Activated naive CD4-positive, alpha-beta T cell (primary cell): ENCODE measurements at places on chromosomes 5 and 9.

GRCh38 chr9:76561050-76561713 lies 102.2 kb downstream of the GCNT1 start:
- DNase-seq, result no peak

DNA sequence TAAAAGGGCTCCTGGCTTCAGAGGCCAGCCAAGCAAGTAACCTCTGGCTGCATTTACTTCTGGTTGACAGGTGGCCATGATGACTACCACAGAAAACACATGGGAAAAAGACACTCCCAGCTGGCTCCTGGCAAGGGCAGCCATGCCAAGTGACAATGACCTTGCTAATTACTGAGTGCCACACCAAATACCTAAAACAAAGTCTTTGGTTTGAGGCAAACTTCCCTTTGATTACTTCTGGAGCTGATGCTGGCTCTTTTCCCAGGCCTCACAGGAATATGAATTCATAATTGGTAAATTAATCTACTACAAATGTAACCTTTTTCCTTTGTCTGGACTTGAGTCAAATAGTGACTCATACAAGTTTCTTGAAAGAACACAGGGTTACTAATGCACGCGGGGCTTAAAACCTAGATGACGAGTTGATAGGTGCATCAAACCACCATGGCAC lies 61.0 kb downstream of the LPAR1 start:
- DNase-seq, result no peak

- no peak for DNase-seq
These were observed 728.4 kb downstream of the MAT2B start for GRCh38 chr5:164233791-164234190.

GRCh38 chr5:135951257-135951656 lies 3.5 kb downstream of the LECT2 start:
- DNase-seq, result no peak

DNA sequence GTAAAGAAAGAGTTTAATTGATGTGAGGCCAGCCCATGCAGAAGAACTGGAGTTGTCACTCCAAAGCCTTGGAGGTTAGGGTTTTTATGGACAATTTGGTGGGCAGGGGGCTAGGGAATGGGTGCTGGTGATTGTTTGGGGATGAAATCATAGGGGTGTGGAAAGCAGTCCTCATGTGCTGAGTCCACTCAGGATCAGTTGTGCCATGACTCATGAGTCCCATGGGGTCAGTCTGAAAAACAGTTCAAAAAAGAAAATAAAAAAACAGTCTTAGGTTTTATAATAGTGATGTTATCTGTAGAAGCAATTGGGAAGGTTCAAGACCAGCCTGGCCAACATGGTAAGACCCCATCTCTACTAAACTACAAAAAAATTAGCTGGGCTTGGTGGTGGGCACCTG lies 162.3 kb downstream of the KDM4C start:
- DNase-seq, result no peak

GRCh38 chr9:121281614-121282276 lies 13.8 kb downstream of the GSN start:
- no peak for DNase-seq

- no peak for DNase-seq
These were observed 34.9 kb upstream of the SYNPO start for GRCh38 chr5:150605546-150605945.

- DNase-seq, result no peak
These were observed 165.7 kb downstream of the PSAT1 start for GRCh38 chr9:78462611-78463010.

- DNase-seq, result no peak
These were observed 310.5 kb downstream of the CETN3 start for GRCh38 chr5:90099099-90099498.

DNA sequence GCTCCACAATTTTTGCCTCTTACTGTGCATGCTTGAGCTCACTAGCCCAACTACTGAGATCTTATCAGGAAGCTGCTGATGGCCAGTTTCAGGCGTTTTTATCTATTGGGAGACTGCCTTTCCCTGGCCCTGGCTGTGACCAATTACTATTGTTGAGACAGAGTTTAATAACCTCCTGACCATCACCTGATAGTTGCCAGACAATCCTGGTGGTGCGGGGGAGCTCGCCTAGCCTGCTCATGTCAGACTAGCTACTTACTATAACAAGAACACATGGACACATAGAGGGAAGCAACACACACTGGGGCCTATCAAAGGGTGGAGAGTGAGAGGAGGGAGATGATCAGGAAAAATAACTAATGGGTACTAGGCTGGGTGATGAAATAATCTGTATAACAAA lies 13.0 kb upstream of the OXCT1 start:
- no peak for DNase-seq

DNA sequence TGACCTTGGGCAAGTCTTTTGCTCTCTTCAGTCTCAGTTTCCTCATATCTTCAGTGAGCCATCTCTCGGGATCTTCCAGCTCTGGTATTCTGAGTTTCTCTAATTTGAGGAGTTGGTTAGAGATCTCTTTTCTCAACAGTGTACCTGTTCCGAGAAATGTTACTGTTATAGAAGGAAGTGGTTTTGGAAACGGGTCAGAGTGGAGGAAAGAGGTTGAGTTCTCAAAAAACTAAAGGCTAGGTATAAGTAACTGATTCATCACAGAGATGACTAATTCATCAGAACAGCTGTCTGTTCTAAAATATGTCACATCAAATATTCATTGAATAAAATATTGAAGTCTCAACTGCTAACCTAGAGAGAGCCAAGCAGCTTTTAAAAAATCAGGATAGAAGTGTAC lies 106.6 kb downstream of the PALM2AKAP2 start:
- DNase-seq, result no peak

GRCh38 chr9:24351258-24351657 lies 194.4 kb downstream of the IZUMO3 start:
- no peak for DNase-seq
